Renal pelvis (tissue), 12 donors: ENCODE measurements at places on chromosomes 7 and 10. TPM values are rescaled to one million over a fixed set of nuclear protein-coding genes. Genes with fewer than 3 reads are reported as not detected.

PON1 gene
- polyA plus RNA-seq: 0.50 TPM

HECW1 gene
- polyA plus RNA-seq: 7.7 TPM

- DNase-seq: no peak
Measured at GRCh38 chr10:69961881-69962745, 90.5 kb upstream of the MACROH2A2 start.

- no peak for DNase-seq
Measured at GRCh38 chr7:2209961-2210323, 22.8 kb downstream of the MAD1L1 start.

COBL gene
- 26.5 TPM for polyA plus RNA-seq

DNA sequence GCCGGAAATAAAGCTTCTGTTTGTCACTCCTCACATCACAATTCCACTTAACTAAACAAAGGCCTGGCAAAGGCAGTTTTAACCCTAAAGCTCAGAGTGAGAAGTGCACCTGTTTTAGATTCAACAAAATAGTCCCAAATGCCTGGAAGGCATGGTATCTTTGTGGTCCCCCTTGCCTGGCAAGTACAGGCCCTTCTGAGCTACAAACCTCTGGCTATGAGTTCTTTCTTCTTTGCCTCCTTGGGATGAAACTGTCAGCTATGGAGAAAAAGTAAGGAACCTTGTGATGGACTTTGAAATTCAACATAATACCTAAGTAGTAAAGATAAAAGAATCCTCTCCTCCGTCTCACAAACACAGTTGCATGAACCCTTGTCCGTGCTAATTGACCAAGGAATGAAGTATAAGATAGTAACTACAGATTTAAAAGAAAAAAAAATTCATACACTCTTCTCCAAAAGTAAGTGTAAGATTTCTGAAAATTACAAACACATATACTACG, 244.5 kb upstream of the ETV1 start:
- no peak for DNase-seq

NEBL gene
- polyA plus RNA-seq: 74.8 TPM

DNA sequence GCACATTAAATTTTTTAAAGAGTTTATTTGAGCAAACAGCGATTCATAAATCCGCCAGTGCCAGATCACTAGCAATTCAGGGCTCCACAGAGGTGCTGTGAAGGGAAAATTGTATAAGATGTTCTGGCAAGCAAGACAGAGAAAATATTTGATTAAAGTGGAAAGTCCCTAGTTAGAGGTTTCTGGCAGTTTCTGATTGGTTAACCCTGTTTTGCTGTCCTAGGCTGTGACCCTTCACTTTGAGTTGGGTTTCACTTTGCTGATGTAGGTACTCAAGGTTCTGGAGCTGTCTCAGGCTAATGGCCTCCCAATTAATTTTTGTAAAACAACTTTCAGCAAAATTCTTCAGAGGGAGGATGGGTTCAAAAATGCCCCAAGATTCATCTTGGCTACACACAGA, 79.4 kb upstream of the NXPH1 start:
- DNase-seq: no peak

DNA sequence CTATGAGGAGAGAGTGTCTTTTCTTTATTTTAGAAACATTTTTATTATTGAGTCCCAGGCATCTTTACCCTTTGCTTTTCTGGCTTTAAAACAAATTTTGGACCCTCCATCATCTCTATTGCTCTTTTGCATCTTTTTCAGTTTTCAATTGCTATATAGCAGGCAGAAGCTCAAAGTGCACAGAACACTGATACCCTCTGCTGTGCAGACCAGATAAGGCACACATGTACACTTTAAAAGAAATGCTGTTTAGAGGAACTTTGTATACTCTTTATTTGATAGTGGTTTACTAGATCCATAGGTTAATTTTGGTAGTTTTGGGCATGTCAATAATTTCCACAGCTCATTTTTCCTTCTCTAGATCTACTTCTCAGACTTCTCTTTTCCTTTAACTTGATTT, 324.2 kb downstream of the SH2D4B start:
- DNase-seq: no peak

CRTAC1 gene
- polyA plus RNA-seq: 43.8 TPM

- DNase-seq: no peak
Measured at GRCh38 chr7:29255199-29255878, 60.8 kb downstream of the CHN2 start.

DNA sequence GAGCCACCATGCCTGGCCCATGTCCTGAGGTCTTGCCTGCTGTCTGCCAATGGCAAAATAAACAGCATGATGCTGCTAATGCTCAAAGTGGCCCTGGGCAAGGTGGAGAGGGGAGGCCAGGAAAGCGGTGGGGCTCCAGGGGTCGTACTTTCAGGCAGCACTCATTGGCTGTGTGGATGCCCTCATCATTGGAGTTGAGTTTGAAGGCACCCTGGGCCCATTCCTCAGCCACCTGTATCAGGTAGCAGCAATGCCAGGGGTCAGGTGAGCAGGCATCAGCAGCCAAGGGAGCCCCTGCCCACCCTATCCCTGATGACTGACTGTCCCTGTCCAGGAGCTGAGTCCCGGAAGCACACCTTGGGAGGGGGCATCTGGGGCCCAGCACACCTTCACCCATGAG, 902.5 kb upstream of the ZNF722 start:
- DNase-seq: no peak

GRCh38 chr7:99267481-99267840, 5.2 kb upstream of the MYH16 start:
- DNase-seq: no peak

- DNase-seq: no peak
Measured at GRCh38 chr7:102318482-102318971, 31.9 kb downstream of the SH2B2 start.

- DNase-seq: no peak
Measured at GRCh38 chr7:84532196-84532595, 337.6 kb upstream of the SEMA3A start.

DNA sequence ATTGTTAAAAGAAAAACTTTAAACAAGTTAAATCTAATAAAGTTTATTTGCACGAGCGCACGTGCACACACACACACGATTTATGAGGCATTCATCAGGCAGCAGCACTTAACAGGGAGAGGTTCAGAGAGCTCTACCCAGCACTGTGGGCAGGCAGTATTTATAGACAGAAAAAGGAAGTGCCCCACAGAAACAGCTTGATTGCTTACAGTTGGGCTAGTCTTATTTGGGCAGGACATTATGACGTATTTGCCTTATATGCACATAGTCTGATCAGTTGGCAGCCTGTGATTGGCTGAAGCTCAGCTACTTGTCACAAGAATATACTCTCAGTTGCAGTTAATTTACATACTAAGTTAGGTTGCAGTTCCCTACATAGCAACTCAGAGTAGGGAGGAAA, 1.2 kb upstream of the SDHAF3 start:
- DNase-seq: no peak

- peak; percentile 22 for DNase-seq
Measured at GRCh38 chr10:88923520-88923919, 29.1 kb downstream of the ACTA2 start.

DNA sequence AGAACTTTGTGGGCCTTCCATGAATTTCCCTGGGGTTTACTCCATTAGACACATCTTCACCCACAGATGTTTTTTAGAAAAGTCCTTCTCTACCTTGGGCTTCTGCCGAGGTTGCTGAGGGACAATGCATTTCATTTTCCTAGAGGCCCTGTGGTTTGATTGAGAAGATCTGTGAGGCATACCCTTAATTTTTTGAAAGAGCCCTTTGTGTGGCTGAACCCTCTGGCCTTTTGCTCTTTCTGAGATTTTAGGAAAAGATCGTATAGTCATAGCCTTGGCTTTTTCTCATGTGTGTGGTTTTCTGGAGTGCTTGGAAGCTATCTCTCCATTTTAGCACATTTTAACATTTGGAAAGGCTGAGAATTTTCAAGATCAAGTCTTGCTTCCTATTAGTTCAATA, 119.8 kb upstream of the LYZL1 start:
- DNase-seq: no peak

CYP3A5 gene
- polyA plus RNA-seq: 1.5 TPM

GRCh38 chr10:108095932-108096925, 931.7 kb upstream of the SORCS1 start:
- no peak for DNase-seq

PROSER2 gene
- 6.1 TPM for polyA plus RNA-seq

DNA sequence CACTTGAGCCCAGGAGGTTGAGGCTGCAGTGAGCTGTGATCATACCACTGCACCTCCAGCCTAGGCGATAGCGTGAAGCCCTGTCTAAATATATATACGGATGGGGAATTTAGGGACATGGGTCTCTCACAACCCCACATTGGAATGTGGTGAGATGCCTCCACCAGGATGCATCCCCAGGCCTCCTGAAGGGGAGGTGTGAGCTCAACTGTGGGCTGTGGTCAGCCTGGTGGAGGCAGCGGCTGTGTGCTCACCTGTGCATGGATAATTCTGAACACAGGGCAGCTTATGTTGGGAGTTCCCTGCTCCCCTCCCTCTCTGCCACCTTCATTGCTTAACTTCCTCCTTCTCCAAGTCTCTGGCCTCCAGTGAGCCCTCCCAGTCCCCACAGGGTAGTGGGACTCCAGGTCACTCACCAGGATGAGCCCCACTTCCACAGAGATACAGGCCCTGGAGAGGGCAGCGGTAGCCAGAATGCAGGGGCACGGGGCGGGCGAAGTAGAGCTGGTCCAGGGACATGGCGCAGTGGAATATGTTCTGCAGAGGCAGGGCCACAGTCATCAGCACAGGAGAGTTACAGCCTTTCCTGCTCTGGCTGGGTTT, 30.4 kb downstream of the PYROXD2 start:
- no peak for DNase-seq

- DNase-seq: peak; percentile 23
Measured at GRCh38 chr10:93629647-93630305, 17.4 kb downstream of the PDE6C start.

DNA sequence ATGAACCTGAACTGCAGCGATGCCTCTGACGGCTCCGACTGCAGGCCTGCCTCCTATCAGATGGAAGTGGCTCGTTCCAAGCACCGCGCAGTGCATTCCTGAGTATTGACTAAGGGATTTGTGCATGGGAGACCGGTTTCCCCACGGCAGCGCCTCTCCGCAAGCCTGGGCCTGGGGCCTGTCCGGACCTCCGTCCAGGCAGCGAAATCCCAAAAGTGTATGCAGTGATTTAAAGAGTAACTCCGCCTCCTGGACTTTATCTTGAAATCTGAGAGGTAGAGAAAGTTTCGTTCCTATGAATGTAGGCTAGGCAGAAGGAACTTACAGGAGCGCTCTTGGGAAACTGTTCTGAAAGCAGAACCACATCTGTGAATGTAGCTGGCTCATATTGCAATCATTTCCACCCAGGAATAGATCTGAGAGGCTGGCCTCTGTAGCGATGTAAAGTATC, 106.2 kb upstream of the CELF2 start:
- DNase-seq: peak; percentile 72

C7orf33 gene
- polyA plus RNA-seq: not detected

SCIN gene
- 116 TPM for polyA plus RNA-seq

KCNH2 gene
- polyA plus RNA-seq: 21.0 TPM

DNA sequence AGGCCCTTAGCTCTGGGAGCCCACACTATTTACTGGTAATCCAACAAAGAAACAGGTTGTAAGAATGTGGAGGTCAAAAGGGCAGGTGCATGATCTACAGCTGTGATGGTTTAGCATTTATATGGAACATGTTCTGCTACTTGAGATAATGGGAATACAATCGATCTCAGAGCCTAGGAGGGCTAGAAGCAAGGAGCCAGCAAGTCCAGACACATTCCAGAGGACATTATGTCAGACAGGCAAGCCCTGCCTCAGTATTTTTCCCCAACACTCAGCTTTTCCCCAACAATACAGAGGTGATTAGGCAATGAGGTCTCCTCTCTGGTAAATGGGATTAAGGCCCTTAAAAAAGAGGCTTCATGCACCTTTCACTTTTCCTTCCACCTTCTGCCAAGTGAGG, 21.4 kb upstream of the GNAT3 start:
- no peak for DNase-seq

DNA sequence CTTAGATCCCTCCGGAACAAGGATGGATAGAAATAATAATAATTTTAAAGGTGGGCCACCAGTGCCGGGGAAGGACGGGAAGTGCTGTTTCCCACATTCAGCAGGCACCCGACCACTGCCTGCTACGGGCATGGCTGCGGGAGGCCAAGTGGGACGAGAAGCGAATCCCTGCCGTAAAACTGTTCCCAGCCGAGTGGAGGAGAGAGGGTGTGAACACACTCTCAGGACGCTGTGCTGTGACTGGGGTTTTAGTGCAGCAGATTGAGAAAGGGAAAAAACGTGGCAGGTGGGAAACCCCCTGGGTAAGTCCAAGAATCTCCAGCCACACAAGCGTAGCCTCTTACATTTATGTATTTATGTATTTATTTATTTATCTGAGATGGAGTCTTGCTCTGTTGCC, 158.8 kb downstream of the DNAJB6 start:
- DNase-seq: no peak

DNA sequence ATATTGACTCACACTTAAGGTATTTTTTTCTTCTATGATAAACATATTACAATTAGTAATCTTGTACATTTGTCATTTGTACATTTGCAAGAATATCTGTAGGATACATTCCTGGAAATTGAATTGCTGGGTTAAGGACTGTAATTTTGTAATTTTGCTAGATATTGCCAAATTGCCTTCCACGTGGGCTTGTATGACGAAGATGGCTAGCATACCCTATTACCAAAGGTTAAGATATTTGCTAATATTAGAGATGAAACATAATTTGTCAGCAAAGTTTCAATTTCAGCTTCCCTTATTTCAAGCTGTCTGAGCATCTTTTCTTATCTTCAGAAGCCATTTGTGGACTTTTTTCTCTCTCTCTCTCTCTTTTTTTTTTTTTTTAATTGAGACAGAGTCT, 1.0 kb upstream of the LYZL2 start:
- no peak for DNase-seq

PNLIPRP1 gene
- 0.42 TPM for polyA plus RNA-seq

- no peak for DNase-seq
Measured at GRCh38 chr7:84812021-84812420, 374.8 kb downstream of the SEMA3D start.

- no peak for DNase-seq
Measured at GRCh38 chr10:75061709-75062505, 49.5 kb upstream of the SAMD8 start.

DNA sequence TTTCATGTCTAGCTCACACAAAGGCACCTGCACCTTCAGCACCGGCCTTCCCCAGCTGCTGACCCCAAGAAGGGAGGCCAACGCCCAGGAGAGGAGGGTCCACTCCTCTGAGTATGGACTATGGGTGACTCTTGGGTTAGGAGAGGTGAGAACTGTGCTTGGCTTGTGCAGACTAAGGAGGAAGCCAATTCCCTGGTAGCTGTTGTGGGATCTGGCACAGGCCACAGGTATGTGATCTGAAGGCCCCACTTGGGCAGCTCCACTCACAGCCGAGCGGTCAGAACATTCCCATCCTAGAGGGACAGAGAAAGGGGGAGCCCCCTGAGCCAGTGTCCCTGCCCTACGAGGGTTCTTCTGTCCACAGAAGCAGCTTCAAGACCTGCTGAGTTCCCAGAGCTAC, 52.8 kb upstream of the FIGNL1 start:
- DNase-seq: no peak
